ENCODE measurements at places on chromosomes 5 and 9.

DNA sequence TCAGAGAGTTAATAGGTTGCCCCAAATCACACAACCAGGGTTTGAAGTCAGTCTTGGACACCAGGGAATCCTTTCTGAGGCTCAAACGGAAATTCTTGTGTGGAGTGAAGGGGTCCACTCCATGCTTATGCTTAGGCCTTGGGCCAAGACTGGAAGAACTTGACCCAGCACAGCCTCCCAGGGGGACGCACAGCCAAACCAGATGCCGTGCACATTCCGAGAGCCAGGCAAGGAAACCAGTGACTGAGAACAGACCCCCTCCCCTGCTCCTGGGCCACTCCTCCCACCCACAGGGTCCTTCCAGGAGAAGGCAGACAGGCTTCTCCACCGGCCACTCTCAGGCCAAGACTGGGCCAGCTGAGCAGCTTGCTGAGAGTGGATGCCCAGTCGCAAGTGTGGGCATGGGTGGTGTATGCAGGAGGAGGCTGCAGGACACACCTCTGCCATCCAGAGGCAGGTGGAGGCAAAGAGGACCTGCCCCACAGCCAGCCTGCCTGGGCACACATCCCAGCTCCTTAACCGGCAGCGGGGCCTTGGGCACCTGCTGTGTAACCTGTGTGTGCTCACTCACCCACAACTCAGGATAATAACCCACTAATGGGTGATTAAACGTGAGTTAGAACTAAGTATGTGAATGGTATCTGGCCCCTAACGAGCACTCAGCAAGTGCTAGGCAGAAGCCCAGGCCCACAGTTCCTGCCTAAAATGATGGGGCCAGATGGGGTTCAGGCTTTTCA is 38.0 kb downstream of the NIPAL4 start:
- DNase-seq: no peak

DNA sequence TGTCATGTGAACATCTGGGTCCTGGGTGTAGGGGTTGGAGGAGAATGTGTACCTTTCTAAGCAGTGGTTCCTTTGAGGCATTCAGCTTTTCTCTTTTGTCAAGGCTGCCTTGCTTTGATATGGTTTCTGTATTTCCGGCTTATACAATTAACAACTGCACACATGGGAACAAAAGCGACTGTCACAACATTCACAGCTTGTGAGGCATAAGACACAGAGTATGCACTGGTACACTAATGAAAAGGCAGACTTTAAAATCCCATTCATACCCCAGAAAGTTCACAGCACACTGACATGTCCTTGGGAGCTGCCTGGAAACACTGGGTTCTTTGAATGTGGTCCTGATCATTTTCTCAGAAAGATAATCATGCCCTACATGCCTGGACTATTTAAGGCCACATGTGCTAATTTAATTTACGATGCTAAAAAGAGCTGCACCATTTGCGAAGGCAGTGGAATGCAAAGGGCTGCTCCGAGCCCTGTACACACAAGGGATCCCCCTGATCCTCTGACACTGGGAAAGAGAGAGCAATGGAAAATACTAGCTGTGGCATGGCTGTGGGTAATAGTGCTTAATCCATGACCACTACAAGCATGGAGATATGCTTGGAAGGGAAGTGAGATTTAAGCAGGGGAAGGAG is 131.8 kb downstream of the EFNA5 start:
- DNase-seq: no peak

DNA sequence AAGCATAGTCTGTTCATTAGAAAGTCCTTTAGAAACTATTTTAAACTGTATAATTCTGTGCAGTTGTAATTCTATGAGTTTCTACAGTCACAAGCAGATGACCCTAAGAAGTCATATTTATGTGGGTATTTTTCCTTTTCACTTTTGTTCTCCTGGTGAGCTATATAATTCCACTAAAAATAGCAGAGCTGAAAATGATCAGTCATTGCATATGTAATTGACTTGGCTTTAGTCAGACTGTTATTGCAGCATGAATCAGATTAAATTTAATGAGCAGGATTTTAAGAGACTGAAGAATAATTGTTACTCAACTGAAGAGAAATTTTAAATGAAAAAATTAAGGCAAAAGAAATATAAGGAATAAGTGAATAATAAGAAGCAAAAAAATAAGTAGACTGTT is 108.5 kb downstream of the MTREX start:
- DNase-seq: no peak

GRCh38 chr9:92820964-92821363 is 56.3 kb upstream of the BICD2 start:
- no peak for DNase-seq

GRCh38 chr5:73960023-73960422 is 334.0 kb downstream of the ARHGEF28 start:
- no peak for DNase-seq

DNA sequence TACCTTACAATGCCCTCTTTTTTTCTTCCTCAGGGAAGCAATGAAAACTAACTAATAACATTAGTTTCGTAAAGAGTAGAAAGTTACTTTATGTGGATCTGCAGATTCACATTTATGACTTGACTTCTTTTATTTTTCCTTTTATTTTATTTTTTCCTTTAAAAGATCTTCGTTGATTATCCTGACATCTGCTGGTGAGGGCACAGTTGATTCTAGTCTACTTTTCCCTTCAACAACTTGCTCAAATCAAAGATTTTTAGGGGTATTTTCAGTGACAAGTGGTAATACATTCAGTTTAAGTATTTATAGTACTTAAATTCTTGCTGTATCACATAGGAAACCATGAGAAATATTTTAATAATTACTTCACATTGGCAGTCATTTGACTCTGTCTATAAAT is 4.9 kb downstream of the EDIL3 start:
- no peak for DNase-seq

DNA sequence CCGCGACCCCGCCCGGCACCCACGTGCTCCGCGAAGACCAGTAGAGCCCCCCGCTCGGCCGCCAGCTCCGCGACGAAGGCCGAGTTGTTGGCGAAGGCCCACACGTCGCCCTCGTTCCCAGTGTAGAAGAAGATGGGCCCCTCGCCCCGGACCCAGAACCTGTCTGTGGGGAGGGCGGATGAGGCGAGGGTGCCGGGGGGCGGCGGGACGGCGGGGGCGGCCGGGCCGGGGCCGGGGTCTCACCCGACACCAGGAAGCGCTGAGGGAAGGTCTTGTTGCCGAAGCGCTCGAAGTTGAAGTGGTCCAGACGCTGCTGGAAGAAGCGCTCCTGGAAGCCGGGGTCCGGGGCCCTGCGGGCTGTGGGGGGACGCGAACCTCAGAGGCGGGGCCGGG is 317 bp downstream of the DPP7 start:
- DNase-seq: no peak

- DNase-seq: no peak
These were observed 577.5 kb upstream of the CLINT1 start for GRCh38 chr5:158436271-158437065.

DNA sequence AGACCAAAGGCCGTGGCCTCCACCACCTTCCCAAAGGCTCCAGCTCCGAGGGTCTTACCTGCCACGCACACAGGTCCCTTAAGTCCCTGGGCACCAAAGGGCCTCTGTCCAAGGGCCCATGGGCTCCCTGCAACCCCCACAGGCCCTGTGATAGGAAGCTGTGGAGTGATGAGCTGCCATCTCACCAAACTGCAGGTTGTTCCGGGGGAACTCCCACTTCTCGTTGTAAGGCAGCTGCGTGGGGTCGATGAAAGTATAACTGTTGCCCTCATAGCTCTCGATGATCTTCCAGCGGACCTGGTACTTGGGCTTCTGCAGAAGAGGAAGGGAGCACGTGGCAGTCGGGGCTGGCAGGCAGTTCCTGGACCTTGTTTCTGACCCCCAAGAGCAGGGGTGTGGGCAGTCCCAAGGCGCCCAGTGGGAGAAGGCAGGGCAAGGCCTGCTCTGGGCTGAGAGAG is 24.8 kb downstream of the CSF1R start:
- no peak for DNase-seq

All from amygdala (tissue), 56 donors.